Left ventricle myocardium superior (tissue), 1 donor: ENCODE measurements at places on chromosomes 1 and 21. TPM values are rescaled to one million over a fixed set of nuclear protein-coding genes. Genes with fewer than 3 reads are reported as not detected.

GRCh38 chr1:223714849-223715603, 2.7 kb downstream of the CAPN2 start:
- no peak for DNase-seq

- no peak for DNase-seq
Measured at GRCh38 chr1:59149435-59149834, 147.5 kb upstream of the FGGY start.

The CR1L gene
- total RNA-seq = not detected

DNA sequence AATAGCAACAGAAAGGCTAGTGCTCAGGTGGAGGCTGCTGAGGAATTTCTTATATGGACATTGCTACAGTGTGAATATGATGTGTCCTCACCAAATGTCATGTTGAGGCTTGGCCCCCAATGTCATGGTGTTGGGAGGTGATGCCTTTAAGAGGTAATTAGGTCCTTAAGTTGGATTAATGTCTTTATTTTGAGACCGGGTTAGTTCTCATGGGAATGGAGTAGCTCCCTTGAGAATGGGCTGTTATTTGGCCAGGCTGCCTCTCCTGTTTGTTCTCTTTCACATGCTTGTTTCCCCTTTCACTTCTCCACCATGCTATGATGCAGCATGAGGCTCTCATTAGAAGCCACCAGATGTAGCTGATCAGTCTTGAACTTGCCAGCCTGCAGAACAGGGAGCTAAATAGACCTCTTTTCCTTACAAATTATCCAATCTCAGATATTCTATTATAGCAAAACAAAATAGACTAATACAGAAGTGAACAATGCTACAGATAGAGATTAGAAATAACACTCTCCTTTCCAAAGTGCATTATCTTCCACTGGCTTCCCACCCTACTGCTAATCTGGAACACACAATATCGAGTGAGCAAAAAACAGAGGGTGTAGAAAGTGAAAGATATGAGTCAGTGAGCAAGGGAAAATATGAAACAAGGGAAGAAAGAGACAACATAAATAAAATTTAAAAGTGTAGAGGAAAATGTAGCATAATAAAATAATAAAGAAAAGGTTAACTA, 160.2 kb downstream of the NTMT2 start:
- no peak for DNase-seq

GRCh38 chr1:231383159-231383860, 38.8 kb downstream of the EGLN1 start:
- no peak for DNase-seq

The PLPPR5 gene
- not detected for total RNA-seq

DNA sequence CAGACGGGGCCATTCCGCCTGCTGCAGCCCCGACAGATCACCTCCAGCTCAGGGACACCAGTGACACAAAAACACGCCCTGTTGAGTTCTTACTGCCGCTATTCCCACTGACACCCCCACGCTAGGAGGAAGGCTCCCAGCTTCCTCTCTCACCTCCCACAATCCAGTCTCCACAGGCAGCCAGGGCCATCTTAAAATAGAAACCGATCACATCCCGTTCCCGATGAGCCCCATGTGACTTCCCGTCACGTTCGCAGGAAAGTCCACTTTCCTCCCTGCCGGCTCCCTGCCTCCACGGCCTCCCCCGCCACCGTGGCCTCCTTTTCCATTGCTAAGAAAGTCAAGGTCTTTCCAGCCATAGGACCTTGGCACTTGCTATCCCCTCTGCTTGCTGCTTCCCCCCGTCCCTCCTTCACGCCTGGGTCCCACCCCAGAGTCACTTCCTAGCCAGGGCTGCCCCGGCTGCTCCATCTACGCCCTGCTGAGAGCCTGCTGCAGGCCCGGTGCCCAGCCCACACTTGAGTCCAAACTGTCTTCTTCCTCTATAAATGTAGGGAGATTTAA, 24.0 kb upstream of the DDOST start:
- peak; percentile 63 for DNase-seq

The DIO1 gene
- total RNA-seq = not detected

DNA sequence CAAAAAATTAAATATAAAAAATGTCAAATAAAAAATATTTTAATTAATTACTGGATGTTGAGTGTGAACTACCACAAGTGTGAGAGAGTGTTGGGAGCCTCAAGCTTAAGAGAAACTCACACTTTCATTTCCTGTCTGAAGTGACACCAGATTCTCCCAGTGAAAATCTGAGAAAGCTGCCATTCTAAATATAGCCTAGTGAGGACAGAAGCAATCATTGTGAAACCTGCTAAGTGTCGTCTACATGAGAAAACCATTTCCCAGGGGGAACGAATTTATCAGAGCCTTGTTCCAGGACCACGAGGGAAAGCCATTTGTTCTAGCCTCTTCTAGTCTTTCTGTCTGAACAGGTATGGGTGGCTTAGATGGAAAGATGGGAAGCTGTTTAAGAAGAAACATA, 329.3 kb upstream of the PRMT6 start:
- DNase-seq = no peak

The TMPRSS2 gene
- total RNA-seq = not detected

The INTS11 gene
- 77.2 TPM for total RNA-seq

The ADORA1 gene
- 13.5 TPM for total RNA-seq

DNA sequence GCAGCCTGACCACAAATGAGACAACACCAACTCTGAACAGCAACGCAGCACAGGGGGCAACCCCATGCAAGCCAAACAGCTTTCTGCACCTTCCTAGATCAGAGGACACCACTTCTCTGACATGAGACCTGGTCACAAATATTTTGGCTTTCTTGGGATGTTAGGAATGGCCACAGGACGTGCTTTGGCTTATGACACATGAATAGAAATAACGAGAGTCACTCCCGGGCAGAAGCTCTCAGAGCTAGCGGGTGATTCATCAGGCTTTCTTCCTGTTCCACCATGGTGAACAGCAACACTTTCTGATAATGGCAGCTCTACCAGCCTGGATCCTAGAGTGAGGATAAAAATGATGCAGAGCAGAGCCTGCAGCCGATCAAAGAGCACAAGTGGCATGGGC, 39.4 kb downstream of the PAFAH2 start:
- no peak for DNase-seq

The LRRIQ3 gene
- 0.35 TPM for total RNA-seq

The ATP13A2 gene
- total RNA-seq = 17.8 TPM

DNA sequence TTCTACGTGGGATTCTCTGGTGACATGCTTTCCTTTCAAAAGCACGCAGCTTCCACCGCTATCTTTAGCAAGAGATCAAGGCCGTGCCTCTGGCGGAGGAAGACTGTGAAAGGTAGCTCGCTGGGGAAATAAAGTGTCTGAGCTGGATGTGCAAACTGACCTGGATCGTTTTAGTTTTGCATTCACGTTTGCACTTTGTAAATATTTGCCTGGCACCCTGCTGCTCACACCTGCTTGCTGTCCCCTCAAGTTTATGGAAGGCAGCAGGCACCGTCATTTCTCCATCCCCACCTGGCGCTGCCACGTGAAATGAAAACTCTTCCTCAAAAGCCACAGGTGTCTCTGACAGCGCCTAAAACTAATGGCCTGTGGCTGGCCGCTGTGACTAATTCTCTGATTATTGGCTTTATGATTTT, 44.0 kb upstream of the TARDBP start:
- DNase-seq = no peak

The S100A3 gene
- 0.79 TPM for total RNA-seq
